ENCODE measurements at places on chromosomes 16 and 17.

DNA sequence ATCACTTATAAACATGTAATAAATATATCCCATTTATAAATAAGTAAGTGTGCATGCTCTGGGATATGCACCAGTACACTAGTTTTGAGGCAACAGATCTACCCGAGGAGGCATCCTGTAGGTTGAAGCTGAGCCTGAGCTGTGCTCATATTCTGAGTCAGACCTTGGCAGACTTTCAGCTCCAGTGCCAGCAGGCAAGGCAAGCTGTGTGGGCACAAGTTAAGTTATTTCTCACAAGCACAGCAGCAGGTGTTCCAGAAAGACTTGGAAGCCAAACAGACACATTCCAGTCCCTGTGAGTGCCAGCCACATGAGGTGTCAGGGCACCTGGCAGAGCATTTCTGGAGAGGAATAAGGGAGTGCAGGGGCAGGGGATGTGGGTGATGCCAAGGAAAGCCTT is 1.3 kb upstream of the CLEC19A start:
- no peak for DNase-seq

DNA sequence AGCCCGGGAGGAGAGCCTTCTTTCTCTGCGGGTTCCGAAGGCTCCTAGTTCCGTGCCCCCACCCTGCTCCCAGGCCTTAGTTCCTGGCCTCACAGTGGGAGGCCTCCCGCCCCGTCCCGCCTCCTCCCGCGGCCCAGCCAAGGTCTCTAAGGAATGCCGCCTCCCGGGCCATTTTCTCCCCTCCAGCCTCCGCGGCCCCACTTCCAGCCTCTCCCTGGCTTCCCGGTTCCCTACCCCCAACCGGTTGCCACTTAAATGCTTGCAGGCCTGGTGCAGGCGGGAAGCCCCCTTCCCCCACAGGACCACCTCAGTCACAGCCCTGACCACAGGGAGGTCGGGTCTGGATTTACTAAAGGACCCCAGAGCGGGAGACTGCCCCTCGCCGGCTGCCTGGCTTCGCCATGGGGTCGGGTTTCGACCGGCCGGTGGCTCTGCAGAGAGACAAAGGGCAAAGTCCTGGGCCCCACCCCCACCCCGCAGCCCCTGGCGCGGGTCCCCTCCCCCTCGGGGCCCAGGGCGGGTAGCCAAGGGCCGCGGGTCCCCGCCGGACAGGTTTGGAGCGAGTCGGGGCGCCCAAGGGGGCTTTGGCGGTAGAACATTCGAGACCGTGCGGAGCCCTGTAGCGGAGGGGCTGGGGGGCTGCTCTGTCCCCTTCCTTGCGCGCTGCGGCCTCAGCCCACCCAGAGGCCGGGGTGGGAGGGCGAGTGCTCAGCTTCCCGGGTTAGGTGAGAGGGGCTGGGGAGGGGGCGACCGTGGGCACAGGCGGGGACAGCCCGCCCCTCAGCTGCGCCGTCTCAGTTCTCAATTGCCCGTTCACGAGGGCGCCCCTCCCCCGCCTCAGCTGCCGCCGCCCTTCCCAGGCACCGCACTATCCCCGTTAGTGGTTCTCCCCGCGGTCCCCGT is 16.4 kb downstream of the IGF2BP1 start:
- DNase-seq, result peak; percentile 90

DNA sequence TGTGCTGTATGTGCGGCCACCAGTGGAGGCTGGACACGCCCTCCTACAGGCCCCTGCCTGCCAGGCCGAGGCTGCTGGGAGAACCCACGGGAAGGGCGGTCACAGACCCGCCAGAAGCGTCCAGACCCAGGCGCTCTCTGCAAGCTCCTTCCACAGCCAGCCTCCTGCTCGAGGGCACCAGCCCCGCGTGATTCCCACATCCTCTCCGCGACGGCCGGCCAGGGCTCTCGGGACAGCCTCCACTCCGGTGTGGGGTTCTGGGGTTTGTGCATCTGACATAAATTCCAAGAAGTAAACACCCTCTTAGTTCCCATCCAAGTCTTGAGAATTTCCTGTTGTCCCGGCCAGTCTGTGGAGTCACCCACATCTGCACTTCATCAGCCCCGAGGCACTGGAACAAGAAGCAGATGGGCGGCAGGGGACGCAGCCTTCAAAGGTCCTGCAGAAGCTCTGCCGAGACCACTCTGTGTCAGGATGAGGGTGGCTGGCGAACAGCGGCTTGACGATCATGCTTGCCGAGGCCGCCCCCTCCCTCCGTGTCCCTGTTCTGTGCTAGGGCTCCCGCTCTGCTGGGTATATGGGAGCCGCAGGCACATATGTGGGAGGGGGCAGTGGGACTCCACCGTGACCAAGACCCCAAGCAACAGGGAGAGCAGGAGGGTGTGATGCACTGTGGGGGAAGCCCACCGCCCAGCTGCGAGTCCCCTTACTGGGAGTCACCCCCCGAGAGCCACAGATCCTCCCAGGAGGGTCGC is 2.4 kb upstream of the TMEM204 start:
- no peak for DNase-seq

GRCh38 chr17:80682372-80682771 is 137.7 kb downstream of the RPTOR start:
- no peak for DNase-seq

DNA sequence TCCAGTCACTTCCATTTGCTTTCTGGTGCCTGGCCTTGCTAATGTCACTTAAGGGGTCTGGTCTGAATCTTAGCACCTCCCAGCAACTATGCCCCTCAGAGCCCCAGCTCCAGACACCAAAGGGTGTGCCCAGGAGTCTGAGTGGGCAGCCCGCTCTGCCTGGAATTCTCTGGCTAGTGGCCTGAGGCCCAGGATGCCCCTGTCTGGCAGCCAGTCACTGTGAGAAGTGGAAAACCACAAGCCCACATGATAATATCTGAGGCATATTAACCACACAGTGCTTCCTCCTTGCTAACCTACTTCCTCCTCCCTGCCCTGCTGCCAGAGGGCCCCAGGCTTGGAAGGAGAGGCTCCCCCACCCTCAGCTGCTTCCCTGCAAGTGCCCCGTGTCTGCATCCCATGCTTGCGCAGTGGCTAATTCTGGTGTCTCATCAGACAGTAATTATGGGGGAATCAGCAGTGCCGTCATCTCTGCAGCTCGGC is 14.0 kb downstream of the SRCIN1 start:
- DNase-seq, result no peak
